ENCODE measurements at places on chromosomes 3 and 15. TPM values are rescaled to one million over a fixed set of nuclear protein-coding genes. Genes with fewer than 3 reads are reported as not detected.

The BCL6 gene
- 16.7 TPM for total RNA-seq

The SEC62 gene
- total RNA-seq: 108 TPM

The CFAP91 gene
- 7.7 TPM for total RNA-seq

The TMC3 gene
- under 0.01 TPM for total RNA-seq

The DUOXA2 gene
- total RNA-seq: not detected

The GOLGA6A gene
- total RNA-seq: under 0.01 TPM

The RHOV gene
- total RNA-seq: 9.4 TPM

The COL8A1 gene
- total RNA-seq: 1.6 TPM

The CTDSPL gene
- 15.5 TPM for total RNA-seq

The TMPRSS7 gene
- 0.41 TPM for total RNA-seq

The LRTM1 gene
- not detected for total RNA-seq
